ENCODE measurements at places on chromosomes 5 and 9.

GRCh38 chr5:166625210-166625865 lies 1666.1 kb upstream of the WWC1 start:
- no peak for DNase-seq

DNA sequence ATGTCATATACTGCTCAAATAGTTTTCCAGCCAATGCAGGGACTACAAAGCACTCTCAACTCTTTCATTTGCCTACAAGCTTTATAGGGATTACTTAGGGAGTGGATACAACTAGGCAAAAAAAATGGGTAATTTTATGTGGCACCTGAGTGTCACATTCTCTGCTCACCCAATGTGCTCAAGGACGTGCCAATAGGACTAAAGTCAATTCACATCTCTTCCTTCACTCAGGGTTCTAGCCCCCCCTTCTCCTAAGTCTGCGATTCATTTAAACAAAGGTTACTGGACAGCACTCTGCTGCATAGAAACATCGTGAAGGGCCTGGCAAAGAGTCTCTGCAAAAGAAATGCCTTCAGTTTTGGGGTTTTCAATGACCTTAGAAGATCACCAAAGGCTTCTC lies 142.3 kb downstream of the TSSK1B start:
- DNase-seq = no peak

GRCh38 chr5:132301344-132302271 lies 7.4 kb downstream of the SLC22A4 start:
- DNase-seq = no peak

DNA sequence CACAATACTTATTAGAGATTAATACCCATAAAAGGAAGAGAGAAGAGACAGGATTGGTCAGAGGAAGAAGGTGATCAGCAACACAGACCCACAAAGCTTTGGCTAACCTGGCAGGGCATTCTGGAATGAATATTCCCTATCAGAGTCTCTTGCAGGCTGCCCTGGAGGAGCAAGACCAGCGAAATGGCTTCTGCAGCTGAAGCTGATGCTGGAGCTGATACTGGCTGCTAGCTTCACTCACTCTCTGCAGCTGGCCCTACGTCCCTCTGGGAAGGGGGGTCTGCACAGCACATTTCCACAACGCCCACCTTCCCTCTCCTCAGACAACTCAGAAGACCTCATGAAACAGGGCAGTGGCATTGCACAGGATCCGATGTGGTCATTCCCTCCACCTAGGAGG lies 169.9 kb upstream of the EFNA5 start:
- no peak for DNase-seq
